ENCODE measurements at places on chromosomes 16 and 17. TPM values are rescaled to one million over a fixed set of nuclear protein-coding genes. Genes with fewer than 3 reads are reported as not detected.

Gene KCNJ2
- 60.4 TPM for total RNA-seq

Gene ABR
- 28.1 TPM for total RNA-seq

Gene DOK4
- total RNA-seq: 18.5 TPM

Gene CHST6
- total RNA-seq: 0.10 TPM

Gene ABCA9
- 3.2 TPM for total RNA-seq

Gene ANKRD40CL
- 0.64 TPM for total RNA-seq

Gene TLCD3B
- 0.56 TPM for total RNA-seq

GRCh38 chr16:85965125-85965524 lies 66.2 kb downstream of the IRF8 start:
- ATAC-seq: no peak

GRCh38 chr17:50267074-50267841 lies 7.0 kb upstream of the TMEM92 start:
- ATAC-seq: no peak

DNA sequence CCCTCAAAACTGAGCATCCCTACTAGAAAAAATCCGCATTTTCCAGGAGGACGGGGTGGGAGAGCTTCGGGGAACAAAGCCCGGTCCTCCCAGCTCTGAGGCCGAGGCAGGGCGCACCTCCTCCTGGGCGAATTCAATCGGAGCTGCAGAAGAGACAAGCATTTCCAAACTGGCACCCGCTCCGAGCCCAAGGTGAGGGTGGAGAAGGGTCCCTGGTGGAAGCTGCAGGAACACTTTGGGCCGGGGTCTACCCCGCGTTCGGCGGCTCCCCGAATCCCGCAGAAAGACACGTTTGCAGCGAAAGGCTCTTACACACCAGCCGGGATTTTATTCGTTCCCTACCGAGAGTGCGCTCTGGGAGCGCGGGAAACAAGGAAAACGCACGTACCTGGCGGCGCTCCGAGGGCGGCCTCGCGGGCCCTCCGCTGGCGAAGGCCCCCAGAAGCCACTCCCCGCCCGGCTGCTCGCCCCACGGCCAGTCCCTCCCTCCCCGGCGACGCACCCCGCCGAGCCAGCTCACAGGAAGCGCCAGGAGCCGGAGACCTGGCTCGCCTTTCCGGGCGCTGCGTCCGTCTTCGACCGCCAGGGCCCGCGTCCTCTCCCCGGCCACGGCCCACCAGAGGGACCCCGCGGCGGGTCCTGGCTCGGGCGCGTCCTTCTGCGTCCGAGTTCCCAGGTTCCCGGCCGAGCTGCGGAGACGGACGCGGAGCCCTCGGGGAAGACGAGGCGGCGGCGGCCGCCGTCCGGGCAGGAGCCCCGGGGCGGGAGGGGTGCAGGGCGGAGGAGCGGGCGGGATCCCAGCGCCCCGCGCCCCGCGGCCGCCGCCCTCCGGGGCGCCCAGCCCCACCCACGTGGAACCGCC lies 49.8 kb upstream of the BAHCC1 start:
- no peak for ATAC-seq

DNA sequence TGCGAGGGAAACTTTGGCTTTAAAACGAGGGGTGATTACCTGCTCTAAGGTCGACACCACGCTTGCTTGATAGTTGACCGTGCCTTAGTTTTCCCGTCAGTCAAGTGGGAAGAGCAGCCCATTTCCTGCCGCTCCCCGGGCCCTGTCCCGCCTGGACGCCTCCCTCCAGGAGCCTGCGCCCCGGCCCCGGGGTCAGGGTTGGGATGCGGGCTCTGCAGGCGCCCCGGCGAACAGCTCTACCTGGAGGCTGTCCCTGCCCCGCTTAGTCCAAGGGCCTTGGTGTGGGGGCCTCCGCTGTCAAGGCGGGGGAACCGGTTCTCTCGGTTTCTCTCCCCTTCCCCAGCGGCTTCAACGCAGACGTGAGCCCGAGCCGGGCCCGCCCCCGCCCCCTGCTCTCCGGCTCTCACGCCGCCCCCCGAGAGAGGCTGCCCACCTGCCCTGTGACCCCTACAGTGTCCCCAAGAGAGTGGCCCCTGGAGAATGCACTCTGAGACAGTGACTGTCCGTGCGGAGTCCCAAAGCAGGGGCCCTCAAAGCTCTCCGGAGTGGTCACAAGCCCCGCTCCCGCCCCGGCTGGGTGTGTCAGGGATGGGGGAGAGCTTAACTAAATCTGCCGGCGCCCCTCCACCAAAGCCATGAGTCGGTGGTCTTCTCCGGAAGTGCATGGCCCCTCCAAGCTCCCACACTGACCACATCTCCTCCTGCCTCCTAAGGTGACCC lies 117.4 kb upstream of the SMURF2 start:
- no peak for ATAC-seq

DNA sequence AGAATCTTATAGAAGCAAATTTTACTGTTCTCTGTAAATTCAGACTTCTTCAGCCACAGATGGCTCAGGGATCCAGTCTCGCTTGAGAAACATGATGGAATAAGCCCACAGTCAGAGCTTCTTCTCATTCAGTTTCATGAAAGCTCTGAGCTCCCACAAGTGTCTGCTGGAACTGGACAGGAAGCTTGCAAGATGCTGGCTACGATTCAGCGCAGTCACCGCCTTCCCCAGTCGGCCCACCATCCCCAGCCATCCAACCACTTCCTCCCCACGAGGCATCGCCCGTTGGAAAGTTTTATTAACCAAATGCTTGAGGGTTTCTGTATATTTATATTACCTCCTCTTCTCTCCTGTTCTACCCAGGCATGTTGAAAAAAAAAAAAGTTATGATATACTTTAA lies 171.7 kb downstream of the ZFHX3 start:
- ATAC-seq: no peak

GRCh38 chr17:29233301-29233700 lies 13.4 kb upstream of the CRYBA1 start:
- ATAC-seq: no peak

GRCh38 chr16:16014329-16015224 lies 65.2 kb downstream of the ABCC1 start:
- no peak for ATAC-seq

GRCh38 chr16:10548404-10548803 lies 32.0 kb downstream of the EMP2 start:
- ATAC-seq: no peak

- no peak for ATAC-seq
Measured at GRCh38 chr17:49146620-49147306, 14.2 kb downstream of the B4GALNT2 start.

DNA sequence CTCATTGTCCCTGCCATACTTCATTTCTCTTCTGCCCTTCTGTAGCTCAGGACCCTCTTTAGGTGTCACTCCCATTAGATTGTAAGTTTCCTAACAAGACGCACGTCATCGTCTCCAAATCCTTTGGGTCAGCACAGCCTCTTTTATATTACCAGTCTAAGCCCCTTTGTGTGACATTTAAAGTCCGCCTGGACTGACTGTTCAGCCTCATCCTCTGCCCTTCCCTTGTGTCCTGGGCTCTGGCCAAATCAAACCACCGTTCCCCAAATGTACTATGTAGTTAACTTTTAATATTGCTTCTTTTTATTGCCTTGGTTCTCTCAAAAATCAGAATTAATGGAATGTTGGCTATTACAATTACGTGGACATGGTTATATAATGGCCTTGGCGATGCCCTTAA lies 38.2 kb downstream of the PITPNC1 start:
- ATAC-seq: no peak

DNA sequence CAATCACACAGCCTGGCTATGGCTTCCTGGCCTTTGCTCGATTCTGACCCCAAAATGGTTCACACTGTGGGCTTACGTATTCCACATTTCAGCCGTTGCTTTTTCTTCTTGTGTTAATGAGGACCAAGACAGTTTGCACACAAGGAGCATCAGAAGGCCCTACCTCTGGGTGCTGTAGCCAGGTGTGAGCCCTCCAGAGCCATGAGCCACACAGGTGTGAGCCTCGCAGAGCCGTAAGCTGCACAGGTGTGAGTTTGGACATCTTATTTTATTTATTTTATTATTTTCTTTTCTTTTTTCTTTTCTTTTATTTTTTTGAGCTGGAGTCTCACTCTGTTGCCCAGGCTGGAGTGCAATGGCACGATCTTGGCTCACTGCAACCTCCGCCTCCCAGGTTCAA lies 70.6 kb downstream of the LMF1 start:
- ATAC-seq: no peak

DNA sequence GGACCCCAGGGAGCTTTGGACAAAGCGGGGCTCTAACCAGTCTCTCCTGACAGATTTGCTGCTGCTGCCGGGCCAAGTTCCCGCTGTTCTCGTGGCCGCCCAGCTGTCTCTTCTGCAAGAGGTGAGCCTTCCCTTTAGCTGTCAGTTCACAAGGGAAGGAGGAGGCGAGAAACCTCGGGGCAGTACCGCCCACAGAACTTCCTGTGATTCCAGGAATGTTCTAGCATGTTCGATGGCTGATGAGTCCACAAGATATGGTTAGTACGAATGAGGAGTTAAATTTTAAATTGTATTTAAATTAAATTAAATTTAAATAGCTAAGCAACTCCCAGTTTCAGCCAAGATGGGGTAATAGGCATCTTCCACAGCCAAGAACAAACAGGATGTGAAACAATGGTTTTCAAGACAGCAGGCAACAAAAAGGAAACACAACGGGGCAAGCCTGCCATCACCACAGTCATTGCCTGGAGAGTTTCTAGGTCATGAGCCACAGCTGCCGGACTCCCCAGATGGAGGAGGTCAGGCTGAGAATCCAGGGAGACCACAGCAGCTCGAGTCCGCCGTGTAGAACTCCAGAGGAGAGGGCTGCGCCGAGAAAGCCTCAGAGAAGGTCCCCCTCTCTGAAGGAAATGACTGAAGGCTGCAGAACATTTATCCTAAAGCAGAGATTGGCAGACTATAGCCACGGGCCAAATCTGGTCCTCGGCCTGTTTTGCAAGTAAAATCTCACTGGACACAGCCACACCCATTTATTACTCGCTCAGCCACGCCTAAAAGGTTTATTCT lies 9.5 kb upstream of the TCF25 start:
- peak; percentile 11 for ATAC-seq

DNA sequence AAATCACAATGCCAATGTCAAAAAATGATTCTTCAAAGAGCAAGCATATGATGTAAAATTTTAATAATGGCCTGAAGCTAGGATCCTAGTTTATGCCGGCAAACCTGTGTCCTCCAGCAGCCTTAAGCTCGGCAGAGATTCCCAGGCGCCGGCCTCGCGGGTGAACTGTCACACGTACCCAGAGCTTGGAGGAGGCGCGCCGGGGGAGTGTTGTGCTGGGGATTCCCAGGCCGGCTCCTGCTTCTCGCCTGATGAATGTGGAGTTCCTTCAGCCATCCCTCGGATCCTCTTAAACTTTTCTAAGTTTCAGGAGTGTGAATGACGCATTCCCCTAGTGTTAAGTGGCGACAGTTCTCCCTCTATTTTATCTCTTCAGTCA lies 19.1 kb upstream of the NTN1 start:
- ATAC-seq: no peak

- peak; percentile 56 for ATAC-seq
Measured at GRCh38 chr16:57970970-57971369, at the start of gene CNGB1. Gene CNGB1 (minus strand): TSS chr16:57971128. CDS start chr16:57967286, 3,842 bp downstream.

GRCh38 chr16:49641250-49641649 lies 214.7 kb downstream of the ZNF423 start:
- peak; percentile 49 for ATAC-seq

- no peak for ATAC-seq
Measured at GRCh38 chr16:64153718-64154117, 968.1 kb downstream of the CDH11 start.

DNA sequence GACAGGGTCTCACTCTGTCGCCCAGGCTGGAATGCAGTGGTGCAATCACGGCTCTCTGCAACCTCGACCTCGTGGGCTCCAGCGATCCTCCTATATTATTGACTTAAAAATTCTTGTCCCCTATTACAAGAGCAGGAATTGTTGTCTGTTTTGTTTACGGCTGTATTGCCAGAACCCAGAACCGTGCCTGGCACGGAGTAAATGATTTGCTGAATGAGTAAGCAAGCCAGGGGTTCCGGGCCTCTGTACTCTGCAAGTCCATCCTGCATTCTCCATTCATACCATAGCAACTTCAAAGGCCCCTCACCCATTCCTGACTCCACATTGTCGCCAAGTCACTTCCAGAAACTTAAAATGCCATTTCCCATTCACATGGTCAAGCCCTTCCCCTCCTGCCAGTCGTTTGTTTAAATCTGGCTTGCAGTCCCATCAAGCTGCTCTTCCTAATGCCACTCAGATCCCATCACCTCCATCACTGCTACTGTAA lies 6.9 kb downstream of the ADCY9 start:
- peak; percentile 71 for ATAC-seq

- peak; percentile 88 for ATAC-seq
Measured at GRCh38 chr16:12113523-12114345, 137.2 kb downstream of the SNX29 start.

- no peak for ATAC-seq
Measured at GRCh38 chr17:76812263-76812662, 55.9 kb upstream of the MGAT5B start.

DNA sequence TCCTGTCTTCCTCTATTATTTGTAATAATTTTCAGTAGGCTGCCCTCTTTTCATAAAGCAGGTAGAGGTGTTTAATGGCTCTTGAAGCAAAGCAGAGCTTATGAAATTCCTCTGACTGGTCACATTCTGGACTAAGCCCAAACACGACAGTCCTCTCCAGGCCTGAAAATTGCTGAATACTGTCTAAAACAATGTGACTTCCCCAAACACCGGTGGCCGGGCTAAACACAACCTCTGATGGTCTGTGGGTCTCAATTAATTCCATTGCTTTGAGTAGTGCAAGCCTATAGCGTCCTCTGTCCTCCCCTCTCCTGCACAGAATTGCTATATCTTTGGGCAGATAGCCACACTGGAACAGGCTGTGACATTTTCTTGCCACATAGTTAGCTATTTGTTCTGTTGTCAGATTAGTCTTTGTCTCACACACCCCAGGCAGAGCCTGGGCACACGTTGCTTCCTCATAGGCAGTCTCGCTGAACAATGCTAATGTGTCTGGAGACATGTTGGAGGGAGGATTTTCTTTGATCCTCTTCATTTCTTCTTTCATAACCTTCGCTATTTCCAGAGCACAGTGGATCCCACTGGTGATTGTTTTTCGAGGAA lies 10.8 kb upstream of the SLFN12L start:
- no peak for ATAC-seq

- peak; percentile 36 for ATAC-seq
Measured at GRCh38 chr16:71467810-71468209, 5.8 kb upstream of the ZNF23 start.

DNA sequence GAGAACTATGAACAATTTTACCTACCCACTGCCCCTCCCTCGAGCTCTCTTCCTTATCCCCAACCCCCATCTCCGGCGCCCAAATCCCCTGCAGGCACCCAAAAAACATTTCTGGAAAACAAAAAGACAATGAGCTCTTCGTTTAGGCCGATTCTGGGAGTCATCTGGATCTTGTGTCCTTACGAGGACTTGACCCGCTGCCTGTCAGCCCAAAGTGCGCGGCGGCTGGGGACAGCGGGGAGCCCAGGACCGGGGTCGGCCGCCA lies 524 bp downstream of the STRADA start:
- no peak for ATAC-seq

Data from motor neuron (in vitro differentiated cells).